ENCODE measurements at places on chromosomes 2 and 18.

- DNase-seq, result no peak
Measured at GRCh38 chr2:16852651-16853050, 187.0 kb upstream of the CYRIA start.

DNA sequence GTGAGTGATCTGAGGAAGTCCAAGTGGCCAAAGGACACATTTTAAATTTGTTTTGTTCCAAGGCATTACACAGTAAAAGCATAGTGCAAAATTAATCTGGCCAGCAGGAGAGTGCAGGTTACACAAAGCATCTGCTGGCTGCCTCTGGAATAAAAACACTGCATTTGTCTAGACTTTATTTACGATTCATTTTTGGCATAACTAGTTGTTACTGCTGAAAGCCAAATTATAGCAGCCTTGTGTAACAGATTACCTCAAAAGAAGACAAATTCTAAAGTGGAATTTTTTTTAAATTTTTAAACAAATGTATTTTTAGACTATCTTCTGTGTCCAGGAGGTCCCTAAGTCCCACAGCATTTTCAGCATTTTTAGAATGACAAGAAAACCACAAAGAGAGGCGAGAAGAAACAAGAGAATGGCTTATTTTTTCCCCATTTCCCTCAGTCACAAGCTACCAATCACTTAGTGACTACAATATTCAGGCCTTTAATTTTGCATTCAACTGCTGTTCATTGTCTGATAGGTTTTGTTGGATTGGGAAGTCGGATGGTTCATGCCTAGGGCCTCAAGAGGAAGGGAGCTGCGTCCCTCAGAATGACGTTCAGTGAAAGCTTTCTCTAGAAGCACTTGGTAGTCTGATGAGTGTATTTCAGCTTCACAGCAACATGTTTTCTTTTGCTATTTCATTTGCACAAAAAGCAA lies 46.0 kb downstream of the TMEFF2 start:
- DNase-seq, result no peak

- DNase-seq, result peak; percentile 60
Measured at GRCh38 chr18:12092398-12093229, 1.0 kb upstream of the ANKRD62 start.

DNA sequence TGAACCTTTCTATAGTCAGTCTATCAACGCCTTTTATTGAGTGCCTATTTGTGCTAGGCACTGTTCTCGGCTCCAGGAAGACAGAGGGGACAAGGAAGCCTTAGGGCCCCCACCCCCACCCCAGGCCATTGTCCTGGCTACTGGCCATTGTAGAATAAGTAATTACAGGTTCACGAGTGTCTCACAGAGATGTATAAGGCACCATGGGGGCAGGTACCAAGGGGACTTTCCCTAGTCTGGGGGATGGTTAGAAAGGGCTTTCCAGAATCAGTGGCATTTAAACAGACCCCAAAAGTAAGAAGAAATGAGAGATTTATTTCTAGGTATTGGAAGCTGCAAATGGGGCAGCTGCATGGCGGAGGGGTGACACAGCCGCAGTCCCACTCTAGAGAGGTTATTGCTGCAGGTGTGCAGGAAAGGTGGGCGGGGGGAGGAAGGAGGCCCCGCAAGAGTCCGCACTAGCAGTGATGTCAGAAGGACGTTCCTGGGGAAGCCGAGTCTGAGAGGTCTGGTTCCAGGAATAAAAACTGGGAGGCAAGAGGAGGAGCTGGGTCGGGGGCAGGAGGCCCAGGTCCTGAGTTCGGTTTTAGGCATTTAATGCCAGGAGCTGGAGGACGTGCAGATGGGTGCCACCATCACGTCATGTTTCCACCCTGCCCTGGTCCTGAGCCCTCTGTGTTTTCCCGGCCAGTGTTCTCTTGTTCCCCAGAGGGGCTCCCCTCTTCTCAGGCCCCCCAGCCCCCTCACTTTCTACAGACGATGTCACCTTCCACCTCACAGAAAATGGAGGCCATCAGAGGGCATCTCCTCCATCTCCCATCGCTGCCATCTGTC lies 30.5 kb downstream of the FOSL2 start:
- DNase-seq, result no peak

- no peak for DNase-seq
Measured at GRCh38 chr18:79422022-79422782, 26.5 kb downstream of the NFATC1 start.

- no peak for DNase-seq
Measured at GRCh38 chr18:67421651-67422050, 94.9 kb downstream of the DSEL start.
